Nephron progenitor cell (in vitro differentiated cells): ENCODE measurements at places on chromosomes 4 and X.
A peak's percentile ranks its signal among the peaks of the same experiment; 100 is the strongest.

GRCh38 chr4:153083447-153083947 lies 120.7 kb upstream of the TRIM2 start:
- DNase-seq, result peak; percentile 56

- no peak for DNase-seq
Measured at GRCh38 chrX:39022106-39022505, 220.8 kb downstream of the MID1IP1 start.

DNA sequence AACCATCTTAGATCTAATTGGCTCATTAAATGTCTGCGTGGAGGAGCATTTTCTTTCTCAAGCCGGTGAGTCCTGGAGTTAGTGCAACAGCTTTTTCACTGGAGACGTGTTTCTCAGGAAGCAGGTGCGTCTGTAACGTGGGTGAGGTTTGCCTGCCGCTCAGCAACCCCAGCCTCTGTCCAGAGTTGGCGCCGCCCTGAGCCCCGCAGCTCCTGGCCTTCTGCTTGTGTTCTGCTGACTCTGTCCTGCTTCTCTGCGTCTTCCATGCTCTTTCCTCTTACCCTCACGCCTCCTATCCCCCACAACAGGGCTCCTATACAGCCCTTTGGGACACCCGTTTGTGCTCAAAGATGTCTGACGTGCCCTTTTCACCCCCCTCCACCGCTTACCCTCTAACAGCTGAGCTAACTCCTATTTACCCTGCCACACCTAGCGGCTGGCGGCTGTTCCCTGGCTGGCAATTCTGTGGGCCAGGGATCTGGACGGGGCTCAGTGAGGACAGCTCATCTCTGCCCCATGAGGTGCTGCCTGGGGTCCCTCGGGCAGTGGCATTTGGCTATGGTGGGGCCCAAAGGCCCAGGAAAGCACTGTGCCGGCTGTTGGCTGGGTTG lies 18.8 kb downstream of the DOK7 start:
- DNase-seq, result no peak

DNA sequence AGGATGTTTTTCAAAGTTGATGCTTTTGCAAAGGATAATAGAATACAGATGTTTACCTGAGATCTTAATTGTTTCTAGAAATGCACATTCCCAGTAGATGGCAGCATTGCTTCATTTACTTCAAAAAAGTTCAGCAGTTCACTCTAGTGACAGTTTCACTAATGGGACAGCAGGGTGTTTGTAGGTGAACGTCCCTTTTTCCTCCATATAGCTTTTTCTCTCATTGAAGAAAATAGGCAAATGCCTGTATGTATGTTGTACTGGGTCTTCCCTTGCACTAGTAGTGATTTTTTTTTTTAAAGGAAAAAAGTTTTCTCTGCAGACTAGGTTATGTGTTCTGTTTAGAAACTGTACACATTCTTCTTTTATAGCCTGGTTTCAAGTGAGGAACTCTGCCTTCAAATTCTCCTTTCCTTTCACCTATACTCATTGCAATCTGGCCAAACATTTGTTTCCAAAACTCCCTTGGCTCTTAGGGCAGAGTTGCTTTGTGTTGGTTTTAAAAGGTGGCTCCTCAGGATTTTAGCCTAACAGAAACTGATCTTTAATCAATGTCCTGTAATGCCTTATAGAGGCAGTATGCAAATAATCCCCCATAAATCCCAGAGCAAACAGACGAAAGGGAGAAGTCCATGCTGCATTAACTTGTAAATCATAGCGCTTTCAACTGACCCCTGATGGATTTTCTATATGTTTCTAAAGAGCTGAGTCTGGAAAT lies 86.3 kb downstream of the EGF start:
- peak; percentile 27 for DNase-seq

DNA sequence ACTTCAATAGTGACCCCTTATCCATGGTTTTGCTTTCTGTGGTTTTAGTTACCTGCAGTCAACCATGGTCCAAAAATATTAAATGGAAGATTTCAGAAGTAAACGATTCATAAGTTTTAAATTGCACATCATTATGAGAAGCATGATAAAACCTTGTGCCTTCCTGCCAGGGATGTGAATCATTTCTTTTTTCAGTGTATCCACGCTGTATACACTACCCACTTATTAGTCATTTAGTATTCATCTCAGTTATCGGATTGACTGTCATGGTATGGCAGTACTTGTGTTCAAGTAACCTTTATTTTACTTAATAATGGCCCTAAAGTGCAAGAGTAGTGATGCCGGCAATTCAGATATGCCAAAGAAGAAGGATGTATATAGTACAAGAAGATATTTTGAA lies 37.7 kb upstream of the TASL start:
- DNase-seq, result no peak

DNA sequence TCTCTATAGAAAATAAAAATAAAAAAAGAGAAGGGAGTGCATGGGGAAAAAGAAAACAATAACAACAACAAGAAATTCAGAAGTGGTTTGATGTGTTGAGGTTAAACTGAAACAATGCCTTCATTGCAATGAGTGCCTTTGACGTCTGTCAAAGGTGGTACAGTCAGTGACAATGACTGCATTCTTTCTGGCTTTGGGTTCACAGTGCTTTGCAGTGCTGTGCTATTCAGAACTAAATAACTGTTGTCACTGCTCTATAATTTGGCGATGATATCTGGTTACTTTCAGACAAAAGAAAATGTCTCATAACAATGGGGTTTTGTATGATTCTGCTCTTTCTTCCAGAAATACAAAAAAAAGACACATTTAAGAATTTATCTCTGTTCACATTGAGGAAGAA lies 488.6 kb upstream of the MAGEB2 start:
- no peak for DNase-seq

DNA sequence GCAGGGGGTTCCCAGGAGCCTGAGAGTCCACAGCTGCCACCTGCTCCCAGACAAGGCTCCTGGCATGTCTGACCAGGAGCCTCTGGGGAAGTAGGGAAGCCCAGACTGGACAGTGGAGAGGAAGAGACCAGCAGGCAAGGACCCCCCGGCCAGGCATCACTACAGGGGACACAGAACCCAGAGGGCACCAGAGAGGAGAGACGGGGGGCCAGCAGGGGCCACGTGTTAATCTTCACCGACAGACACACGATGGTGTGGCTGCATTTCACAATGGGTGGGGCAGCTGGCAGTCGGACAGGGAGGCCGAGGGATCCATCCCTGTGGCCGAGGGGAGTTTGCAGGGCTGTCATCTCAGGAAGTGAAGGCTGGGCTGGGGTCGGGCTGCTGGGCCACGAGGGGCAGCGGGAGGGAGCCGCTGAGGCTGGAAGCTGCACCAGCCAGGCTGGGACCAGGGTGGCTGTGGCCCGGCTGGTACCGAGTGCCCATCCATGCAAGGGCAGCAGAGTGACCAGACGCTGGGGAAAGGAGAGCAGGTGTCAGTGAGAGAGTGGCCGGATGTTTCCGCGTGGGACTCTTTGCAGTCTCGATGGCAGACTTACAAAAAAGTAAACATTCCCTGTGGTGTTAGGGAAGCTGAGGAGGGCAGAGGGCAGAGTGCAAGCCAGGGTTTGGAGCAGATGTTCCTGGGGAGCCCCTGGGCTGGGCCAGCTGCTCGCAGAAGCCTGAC lies 4.7 kb downstream of the PDE6B start:
- no peak for DNase-seq

DNA sequence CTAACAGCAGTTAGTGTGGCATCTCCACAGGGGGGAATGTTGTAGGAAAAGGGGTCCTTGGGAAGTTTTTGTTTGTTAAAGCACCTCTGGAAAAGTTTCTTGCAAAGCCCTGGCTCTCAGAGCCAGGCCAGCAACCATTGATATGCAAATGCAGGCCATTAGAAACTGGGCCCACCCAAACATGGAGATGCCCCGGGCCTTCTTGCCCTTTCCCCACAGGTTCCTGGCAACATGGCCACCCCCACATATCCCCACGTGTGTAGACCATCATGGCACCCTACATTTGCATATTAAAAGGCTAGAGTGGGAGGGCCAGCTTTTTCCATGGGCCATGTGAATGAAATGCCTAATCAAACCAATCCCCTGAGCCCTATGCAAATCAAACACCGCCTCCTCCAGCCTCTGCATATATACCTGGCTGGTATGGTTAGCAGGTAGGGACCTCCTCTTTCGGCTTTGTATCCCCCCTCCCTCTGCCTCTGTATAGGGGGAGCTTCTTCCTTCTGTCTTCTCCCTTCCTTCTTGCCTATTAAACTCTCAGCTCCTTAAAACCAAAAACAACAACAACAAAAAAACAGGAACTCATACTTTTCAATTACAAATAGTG lies 44.0 kb upstream of the ZCCHC13 start:
- no peak for DNase-seq

GRCh38 chr4:123198706-123199105 lies 197.9 kb upstream of the SPRY1 start:
- DNase-seq, result no peak

GRCh38 chr4:6017800-6018199 lies 431 bp downstream of the C4orf50 start:
- DNase-seq, result no peak

GRCh38 chr4:175635546-175635945 lies 176.5 kb downstream of the GPM6A start:
- DNase-seq, result no peak

DNA sequence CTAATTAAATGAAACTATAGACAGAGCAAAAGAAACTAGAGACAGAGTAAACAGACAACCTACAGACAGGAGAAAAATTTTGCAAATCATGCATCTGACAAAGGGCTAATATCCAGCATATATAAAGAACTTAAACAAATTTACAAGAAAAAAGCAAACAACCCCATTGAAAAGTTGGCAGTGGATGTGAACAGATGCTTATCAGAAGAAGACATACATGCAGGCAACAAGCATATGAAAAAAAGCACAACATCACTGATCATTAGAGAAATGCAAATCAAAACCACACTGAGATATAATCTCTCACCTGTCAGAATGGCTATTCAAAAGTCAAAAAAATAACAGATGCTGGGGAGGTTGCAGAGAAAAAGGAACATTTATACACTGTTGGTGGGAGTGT lies 14.8 kb downstream of the ZNF280C start:
- DNase-seq, result no peak

- no peak for DNase-seq
Measured at GRCh38 chr4:150771382-150771781, 189.4 kb downstream of the MAB21L2 start.

DNA sequence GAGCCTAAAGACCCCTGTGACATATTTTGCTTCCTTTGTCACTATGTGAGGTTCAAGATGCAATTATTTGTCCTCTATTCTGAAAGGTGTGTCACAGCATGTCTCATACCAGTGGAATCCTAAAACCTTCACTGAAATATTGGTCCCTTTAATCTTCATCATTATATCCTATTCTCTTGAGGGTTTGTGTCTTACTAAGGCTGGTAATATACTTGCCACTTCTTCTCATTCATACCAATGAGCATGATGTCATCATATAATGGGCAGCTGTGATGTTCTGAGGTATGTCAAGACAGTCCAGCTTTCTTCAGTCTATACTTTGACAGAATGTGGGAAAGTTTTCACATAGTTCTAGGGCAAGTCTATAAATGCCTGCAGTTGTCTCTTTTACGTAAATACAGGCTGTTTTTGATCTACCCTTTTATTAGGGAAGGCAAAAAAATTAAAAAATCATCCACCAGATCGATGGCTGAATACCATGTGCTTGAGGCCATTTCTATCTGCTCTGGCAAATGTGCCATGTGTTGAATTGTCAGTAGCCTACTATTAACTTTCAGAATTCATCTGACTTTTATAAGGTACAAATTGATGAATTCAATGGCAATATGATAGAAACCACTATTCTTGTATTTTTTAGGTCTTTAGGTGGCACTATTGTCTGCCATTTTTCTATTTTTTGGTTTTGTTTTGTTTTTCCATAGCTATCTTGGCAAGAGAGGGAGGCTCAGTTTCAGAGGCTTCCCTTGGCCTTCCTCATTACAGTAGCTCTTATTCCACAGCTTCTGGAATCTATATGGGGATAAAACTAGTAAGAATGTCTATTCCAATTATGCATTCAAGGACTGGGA lies 209.0 kb downstream of the PPARGC1A start:
- no peak for DNase-seq

DNA sequence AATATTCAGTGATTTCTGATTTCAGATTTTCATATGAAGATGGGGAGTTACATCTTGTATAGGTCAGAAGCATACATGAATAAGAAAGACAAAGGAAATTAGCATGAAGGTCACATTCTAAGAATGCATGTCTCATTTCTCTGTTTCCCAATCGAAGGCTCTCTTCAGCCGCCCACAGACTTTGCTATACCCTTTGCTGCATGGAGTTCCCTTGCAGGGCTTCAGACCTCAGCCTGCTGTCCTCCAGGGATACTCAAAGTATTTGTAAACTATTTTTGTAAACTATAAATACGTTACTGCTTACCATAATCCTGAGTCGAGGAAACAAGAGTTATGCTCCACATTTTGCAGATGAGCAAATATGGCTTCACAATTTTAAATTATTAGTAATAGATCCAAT lies 738.4 kb downstream of the PCDH18 start:
- no peak for DNase-seq

DNA sequence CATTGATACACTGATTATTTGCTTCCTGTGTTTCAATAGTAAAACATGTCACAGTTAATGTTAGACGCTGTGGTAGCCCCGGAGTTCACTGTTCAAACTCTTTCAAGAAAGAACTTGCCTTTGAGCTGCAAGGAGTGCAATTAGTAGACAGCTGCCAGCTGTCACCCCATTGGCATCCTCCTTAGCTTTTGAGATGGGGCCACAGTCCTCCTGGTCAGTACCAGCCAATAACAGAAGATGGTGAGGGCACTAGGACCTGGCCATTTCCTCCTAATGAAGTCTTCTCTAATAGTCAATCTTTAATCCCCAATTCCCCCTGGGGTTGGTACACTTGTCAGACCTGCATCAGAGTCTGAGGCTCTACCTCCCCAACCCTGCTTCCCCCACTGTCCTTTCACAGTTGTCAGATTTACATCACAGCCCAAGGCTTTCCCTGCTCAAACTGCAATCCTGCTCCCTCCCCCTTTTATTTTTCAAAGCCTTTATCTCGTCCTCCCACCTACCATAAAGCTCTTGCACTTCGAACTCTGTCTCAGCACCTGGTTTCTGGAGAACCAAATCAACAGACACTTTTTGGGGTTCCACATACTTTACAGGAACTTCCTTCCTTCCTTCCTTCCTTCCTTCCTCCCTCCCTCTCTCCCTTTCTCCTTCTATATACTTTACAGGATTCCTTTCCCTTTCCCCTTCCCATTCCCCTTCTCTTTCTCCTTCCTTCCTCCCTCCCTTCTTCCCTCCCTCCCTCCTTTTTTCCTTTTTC lies 182.0 kb downstream of the RASL11B start:
- DNase-seq, result no peak

DNA sequence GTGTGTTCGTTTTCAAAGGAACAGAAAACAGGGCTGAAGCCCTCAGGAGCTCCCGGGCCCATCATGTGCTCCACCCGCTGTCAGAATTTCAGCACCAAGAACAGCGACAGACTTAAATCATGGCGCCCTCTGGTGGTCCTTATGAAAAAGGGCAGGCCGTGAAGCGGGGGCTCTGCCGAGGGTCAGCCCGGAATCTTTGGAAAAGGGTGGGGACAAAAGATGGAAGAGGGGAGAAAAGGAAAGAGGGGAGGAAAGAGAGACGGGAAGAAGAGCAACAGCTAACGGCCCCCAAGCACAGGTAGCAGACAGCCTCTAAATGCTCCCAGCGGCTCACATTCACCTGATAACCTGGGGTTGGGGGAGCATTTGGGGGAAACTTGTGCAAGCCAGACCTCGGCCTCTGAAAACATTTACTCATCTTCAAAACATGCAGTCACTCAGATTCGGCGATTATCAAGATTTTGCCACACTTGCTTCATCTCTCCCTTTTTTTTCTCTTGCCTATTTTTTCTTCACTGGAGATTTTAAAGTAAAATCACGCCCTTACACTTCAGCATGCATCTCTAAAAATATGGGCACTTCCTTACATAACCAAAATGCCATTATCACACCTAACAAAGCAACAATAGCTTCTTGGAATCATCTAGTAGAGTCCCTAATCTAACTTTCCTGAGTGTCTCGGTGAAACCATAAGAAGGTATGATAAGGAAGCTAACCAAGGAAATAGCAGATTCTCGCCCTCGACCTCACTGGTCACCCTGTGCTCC lies 28.1 kb upstream of the MAN2B2 start:
- peak; percentile 72 for DNase-seq
